Activated CD4-positive, alpha-beta memory T cell treated with anti-CD3 and anti-CD28 coated beads for 36 hours (primary cell): ENCODE measurements at places on chromosomes 3 and 15. TPM values are rescaled to one million over a fixed set of nuclear protein-coding genes. Genes with fewer than 3 reads are reported as not detected.
A peak's percentile ranks its signal among the peaks of the same experiment; 100 is the strongest.

NEO1 gene
- total RNA-seq = 8.3 TPM

- no peak for DNase-seq
Measured at GRCh38 chr15:100277087-100277855, 64.5 kb downstream of the ADAMTS17 start.

DNA sequence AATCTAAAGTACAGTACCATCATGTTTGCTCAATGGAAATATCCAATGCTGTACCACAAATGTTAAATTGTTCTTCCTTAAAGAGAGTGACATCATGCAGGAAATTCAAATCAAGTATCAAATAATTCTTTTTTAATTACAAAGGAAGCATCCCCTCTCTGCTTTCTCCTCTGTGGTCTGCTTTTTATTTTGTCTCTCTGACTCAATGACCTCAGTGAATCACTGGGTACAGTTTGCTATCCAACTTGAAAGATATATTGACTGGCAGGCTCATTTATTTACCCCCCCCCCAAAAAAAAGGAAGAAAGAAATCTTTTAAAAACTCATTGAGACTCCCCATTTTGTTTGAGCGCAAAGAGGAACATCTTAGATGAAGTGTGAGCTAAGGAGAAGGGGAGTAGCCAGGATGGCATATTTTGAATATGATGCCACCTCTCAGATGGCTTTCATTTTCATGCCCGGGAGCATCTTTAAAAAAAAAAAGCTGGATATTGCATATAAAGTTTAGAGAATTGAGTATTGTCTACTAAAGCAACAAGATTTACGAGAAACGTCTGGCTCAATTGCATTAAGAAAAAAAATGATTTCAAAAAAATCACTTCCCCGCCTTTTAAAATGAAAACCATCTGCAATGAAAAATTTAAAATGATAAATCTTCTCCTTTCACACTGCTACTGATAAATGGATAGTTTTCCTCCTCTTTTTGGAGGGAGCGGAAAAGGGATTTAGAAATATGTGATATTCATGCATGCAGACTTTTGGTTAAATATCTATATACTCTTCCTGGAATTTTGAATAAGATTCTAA is 307.1 kb upstream of the DPH6 start:
- no peak for DNase-seq

DNA sequence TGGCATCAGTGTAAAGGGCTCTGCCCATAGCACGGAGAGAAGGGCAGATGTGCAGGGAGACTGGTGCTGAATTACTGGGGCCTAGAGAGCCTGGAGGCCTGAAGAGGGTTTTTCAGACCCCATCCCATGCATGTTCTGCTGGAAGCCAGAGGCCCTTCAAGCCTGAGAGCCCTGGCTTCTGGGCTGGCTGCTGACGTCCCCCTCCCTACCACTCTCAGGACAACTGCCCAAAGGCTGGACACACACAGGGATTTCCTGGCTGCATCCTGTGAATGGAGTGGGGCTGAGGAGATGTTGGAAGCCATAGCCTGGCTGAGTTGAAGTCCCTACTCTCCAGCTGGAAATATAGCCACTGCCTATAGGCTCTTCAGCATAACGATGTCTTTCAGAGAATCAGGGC is 16.9 kb upstream of the DOCK3 start:
- peak; percentile 4 for DNase-seq

GRCh38 chr15:94306700-94307650 is 75.6 kb downstream of the MCTP2 start:
- DNase-seq = peak; percentile 39
